Stimulated activated CD8-positive, alpha-beta memory T cell treated with anti-CD3 and anti-CD28 coated beads, Interleukin-7, amount 100 ng/mL, for 48 hours (primary cell): ENCODE measurements at places on chromosomes 12 and 14.

- no peak for DNase-seq
Measured at GRCh38 chr14:104144911-104145825, 6.8 kb downstream of the KIF26A start.

DNA sequence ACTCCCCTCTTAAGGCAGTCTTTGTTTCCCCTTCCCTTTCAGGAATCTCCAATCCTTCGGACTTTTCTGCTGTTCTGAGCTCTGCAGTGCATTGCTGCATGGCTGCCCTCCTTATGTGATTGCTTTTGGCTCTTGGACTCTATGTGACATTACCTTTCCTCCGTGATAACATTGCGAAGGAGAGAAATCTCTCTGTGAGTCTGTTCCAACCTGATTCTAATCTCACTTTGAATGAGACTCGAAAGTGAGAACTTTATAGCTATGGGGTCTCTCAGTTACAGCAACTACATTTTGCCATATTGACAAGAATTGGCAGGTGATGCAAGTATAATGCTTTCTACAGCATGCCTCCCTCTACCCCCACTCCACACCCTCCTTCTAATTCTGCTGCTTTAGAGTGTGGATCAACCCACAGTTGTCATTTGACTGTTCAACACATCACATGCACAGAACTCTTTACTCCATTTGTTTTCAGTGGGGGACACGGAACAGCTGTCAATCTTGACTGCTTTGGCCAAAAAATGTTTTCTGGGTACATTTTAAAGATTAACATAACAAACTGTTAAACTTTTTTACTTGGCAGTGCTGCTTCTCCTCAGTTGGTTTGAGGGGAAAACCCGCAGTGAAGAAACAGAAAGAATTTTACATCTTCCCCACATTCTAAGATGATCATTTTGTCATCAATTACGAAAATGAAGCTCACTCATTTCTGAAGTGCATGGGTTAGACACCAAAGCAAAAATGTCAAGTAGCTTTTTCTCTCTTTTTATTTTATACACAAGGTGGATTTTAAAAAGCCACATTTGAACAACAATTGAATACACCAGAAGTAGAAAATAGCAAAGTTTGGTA is 125.5 kb upstream of the RMST start:
- DNase-seq, result no peak

GRCh38 chr12:29241821-29242591 is 92.9 kb downstream of the FAR2 start:
- DNase-seq, result peak; percentile 10

GRCh38 chr14:41699486-41699885 is 92.8 kb downstream of the LRFN5 start:
- no peak for DNase-seq

DNA sequence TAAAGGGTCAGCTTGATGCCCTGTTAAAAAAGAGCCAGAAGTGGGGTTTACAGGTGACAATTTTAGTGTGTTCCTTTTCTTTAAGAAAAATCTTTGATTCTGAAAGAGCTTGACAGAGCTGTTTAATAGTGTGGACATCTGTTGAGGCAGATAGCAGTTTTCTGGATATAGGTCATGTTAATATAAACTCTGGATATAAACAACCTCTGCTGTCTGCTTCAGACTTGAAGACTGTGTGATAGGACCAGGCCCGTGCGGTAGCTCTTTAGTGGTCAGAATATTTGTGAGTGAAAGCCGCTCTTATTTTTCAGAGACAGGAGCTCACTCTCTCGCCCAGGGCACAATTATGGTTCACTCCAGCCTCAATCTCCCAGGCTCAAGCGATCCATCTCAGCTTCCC is 439.9 kb upstream of the RGS6 start:
- no peak for DNase-seq

DNA sequence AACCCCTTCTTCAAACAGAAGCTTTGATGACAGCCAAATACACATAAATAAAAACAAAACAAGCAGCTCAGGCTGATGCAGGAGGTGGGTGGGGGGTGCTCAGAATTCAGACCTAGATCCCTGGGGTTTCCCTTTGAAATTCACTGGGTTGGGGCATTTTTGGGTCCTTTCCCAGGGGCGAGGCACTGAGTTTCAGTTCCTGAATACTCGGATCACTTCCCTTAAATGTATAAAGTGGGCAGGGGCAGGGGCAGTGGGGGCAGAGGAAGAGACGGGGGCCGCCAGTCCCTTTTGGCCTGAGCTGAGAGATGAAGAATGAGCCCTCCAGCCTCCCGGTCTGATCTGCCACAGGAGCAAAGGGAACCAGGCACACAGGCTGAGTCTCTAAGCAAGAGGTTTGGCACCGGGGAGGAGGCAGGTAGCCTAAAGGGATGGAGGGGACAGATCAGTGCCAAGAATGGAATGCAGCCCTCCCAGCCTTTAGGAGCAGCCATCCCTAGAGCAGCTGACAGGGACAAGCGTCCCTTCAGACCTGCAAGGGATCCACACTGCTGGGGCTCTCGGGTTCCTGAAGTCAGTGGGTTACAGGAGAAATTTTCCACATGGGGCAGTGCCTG is 20.3 kb downstream of the KDM2B start:
- DNase-seq, result no peak

DNA sequence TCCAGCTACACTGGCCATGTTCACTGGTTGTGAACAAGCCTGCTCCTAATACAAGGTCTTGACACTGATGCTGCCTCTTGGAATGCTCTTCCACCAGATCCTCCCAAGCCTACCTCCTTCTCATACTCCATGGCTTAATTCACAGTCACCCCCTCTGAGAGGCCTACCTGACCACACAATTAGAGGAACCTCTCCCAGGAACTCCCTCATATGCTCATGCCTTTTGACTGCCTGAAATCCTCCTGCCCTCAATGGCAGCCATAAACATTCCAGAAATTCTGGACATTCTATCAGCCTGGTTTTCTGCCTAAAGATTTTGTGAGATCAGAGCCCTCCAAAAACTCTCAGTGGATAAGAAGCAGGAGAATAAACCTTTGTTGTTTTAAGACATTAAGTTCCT is 340.2 kb downstream of the C12orf75 start:
- no peak for DNase-seq

GRCh38 chr14:58650857-58651256 is 13.1 kb downstream of the DACT1 start:
- no peak for DNase-seq

DNA sequence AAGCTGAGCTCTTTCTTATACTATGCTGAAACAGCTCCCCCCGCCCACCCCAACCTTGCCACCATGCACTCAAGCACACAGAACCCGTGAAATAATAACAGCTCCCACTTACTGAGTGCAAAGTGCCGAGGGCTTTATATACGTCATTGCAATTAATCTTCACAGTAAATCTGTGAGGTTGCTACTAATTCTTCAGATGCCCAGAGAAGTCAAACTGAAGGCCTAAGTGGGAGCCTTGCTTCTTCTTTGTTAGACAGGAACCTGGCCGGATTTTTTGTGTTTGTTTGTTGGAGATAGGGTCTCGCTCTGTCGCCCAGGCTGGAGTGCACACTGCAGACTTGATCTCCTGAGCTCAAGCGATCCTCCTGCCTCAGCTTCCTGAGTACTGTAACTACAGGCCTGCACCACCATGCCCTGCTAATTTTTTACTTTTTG is 34.0 kb downstream of the VCPKMT start:
- DNase-seq, result no peak

GRCh38 chr14:73381380-73382013 is 76.8 kb downstream of the NUMB start:
- DNase-seq, result no peak

DNA sequence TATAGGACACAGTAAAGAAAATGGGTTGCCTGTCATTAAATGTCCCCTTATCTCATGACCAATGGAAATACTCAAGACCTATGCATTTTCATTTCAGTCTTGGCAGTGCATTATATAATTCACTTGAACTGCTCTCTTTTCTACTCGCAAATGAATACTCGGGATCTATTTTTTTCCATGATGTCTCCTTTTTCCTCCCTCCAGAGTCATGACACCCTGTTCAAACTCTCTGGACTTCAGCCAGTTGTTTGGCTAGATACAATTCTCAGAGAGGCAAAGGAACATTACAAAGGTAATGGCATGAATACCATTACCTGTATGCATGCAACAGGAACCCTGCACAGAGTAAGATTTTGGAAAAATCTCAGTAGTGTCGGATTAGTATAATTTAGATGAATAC is 130.9 kb downstream of the GPR135 start:
- DNase-seq, result no peak

GRCh38 chr12:120705618-120706017 is 4.6 kb upstream of the UNC119B start:
- DNase-seq, result no peak

GRCh38 chr12:15155271-15155670 is 65.9 kb downstream of the RERG start:
- DNase-seq, result no peak

DNA sequence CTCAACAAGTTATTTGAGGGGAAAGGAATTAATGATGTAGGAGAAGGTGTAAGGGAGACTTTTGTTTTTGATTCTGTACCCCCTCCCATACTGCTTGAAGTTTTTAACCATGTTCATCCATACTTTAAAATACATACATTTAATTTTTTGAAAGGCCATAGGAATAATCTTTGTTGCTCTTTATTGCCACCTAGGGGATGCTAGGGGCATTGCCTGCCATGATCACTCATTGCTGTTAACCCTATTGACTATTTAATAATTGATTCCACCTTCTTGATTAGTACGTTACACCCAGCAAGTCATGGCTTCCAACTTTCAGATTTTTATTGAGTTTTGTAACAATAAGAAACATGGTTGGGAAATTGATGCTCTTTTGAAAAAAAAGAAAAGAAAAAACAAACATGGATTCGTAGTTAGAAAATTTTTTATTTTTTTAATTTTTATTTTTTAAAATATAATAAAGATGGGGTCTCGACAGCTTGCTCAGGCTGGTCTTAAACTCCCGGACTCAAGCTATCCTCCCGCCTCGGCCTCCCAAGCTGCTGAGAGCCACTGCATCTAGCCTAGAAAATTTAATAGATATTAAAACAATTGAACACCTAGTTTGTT is 8.5 kb upstream of the PRKAB1 start:
- no peak for DNase-seq
